Effector CD8-positive, alpha-beta T cell (primary cell): ENCODE measurements at places on chromosomes 2 and 18.

- DNase-seq: no peak
Observed at GRCh38 chr2:100802066-100802465, 17.9 kb upstream of the NPAS2 start.

- no peak for DNase-seq
Observed at GRCh38 chr18:48363175-48363574, 46.0 kb downstream of the ZBTB7C start.

DNA sequence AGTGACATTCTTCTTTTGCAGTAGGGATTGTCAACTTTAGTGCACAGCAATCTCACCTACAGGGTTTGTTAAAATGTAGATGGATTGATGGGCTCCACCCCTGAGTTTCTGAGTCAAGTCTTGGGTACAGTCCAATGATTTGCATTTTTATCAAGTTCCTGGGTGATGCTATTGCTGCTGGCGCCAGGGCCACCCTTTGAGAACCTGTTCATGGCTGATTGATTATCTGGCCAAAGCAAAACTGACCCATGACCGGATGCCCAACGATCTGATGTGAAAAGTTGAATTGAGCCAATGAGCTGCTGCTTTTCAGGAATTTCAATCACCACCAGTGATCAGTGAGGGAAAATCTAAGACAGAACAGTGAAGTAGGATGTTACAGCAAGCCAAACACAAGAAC is 675.3 kb downstream of the TMEM182 start:
- no peak for DNase-seq

- DNase-seq: no peak
Observed at GRCh38 chr2:73937103-73937885, 10.6 kb downstream of the DGUOK start.

DNA sequence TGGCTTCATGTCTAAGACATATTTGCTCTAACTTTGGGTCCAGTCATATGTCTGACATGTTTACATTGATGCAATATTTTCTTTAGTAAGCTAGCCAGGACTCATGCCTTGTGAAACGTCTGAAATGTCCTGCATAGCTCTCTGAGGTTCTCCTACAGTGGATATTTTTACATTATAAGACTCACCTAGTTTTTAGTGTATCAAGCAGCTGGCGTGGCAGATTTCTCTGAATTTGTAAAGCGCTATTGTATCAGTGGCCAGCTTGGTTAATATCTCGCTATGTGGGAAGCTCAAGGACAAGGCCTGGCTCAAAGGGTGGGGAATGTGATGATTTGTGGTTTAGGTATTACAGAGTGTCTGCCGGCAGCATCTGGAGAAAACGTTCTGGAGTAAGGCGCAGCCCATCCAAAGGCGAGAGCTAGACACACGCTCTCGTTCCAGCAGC is 164.3 kb downstream of the LTBP1 start:
- DNase-seq: no peak

GRCh38 chr2:54808661-54809060 is 85.2 kb downstream of the EML6 start:
- no peak for DNase-seq

GRCh38 chr2:157809212-157809611 is 66.9 kb downstream of the ACVR1 start:
- no peak for DNase-seq

- DNase-seq: no peak
Observed at GRCh38 chr18:44889111-44889510, 208.4 kb downstream of the SETBP1 start.
